ENCODE measurements at places on chromosomes 1 and 21.

DNA sequence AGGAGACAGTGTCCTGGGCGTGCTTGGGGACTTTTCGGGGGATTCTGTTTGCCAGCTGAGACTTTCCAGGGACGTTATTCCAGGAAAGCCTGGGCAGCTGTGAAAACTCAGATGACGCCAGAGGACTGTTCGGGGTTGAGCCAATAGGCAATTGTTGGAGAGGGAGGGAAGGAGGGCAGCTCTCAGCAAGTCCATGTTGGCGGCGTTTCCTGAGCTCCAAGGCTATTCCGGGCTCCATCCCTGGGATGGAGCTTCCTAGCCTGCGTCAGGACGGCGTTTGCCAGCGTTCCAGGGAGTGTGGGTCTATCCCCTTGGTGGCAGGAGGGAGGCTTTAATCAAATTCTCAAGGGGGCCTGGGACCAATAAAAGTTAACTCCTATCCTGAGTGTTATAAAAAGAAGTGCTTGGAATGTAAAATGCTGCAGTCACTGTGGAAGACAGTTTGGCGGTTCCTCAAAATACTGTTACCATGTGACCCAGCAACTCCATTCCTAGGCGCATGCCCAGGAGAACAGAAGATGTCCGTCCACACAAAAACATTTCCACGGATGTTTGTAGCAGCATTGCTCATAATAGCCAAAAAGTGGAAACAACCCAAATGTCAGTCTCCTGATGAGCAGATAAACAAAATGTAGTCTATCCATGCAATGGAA lies 15.2 kb downstream of the SLC27A3 start:
- DNase-seq: no peak

DNA sequence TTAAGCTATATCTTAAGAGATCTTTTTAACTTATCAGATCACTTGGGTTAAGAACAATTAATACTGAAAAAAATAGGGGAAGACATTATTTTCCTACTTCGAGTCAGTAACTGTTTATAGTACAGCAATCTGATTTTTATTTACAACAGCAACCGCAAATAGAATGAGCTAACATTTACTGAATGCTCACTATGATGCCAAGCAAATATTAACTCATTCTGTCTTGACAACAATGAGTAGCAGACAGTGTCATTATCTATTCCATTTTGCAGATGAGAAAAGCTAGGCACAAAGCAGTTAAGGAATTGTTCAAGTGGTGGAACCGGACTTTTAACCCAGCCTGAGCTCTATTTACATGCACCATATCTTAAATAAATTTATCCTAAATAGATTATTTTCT lies 273.7 kb downstream of the NTNG1 start:
- no peak for DNase-seq

DNA sequence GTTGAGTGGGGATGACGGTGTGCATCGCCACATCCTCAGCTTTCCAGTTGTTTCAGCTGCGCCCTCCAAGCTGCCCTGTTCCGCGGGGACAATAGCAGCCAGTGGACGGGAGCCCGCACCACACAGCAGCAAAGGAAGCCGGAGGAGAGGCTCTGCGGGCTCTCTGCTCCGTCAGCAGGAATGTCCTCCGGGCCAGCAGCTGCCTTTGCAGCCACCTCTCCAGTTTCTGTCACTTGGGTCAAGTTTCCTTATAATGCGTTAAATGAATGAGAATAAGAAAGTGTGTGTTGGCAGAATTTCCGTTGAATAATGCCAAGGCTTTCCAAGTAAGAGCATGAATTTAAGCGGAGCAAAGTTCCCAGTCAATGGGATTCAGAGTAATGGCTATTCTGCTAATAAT lies 263.3 kb downstream of the KIF26B start:
- no peak for DNase-seq

- no peak for DNase-seq
Observed at GRCh38 chr21:17660862-17661261, 48.2 kb upstream of the BTG3 start.

- DNase-seq: no peak
Observed at GRCh38 chr21:39006571-39007311, 176.5 kb downstream of the PSMG1 start.

- DNase-seq: no peak
Observed at GRCh38 chr21:45975020-45975666, 6.4 kb upstream of the COL6A1 start.

GRCh38 chr1:27598295-27598687 lies 5.7 kb downstream of the AHDC1 start:
- DNase-seq: no peak
